ENCODE measurements at places on chromosomes 6 and 20. TPM values are rescaled to one million over a fixed set of nuclear protein-coding genes. Genes with fewer than 3 reads are reported as not detected.

C6orf15 gene
- total RNA-seq, result not detected

TUBB1 gene
- total RNA-seq, result 1.0 TPM

GABRR1 gene
- total RNA-seq, result 0.52 TPM

JAG1 gene
- 60.5 TPM for total RNA-seq

FRK gene
- total RNA-seq, result 1.6 TPM

ALDH8A1 gene
- total RNA-seq, result 0.52 TPM

TIAM2 gene
- total RNA-seq, result 22.4 TPM

CD24 gene
- total RNA-seq, result 16.7 TPM

PGC gene
- total RNA-seq, result 0.52 TPM

PLN gene
- total RNA-seq, result 18.3 TPM

RAET1L gene
- total RNA-seq, result not detected

BHLHE23 gene
- not detected for total RNA-seq

HLA-DQB2 gene
- not detected for total RNA-seq

CRISP2 gene
- total RNA-seq, result not detected

OXT gene
- total RNA-seq, result not detected

TSHZ2 gene
- total RNA-seq, result 9.9 TPM

RIMS1 gene
- total RNA-seq, result 15.7 TPM

GNAS-AS1 gene
- total RNA-seq, result 1.0 TPM

SHLD1 gene
- 12.5 TPM for total RNA-seq

SPATA25 gene
- total RNA-seq, result 2.6 TPM

BFSP1 gene
- total RNA-seq, result 1.0 TPM

PRR18 gene
- total RNA-seq, result 0.52 TPM

TNFRSF6B gene
- not detected for total RNA-seq

SF3B5 gene
- total RNA-seq, result 71.5 TPM

PTCHD4 gene
- 0.52 TPM for total RNA-seq

IP6K3 gene
- total RNA-seq, result 13.6 TPM

RNF39 gene
- not detected for total RNA-seq

ITCH gene
- total RNA-seq, result 69.4 TPM

ELMO2 gene
- 24.5 TPM for total RNA-seq

TRMT6 gene
- total RNA-seq, result 6.8 TPM

PROKR2 gene
- total RNA-seq, result not detected

TP53INP2 gene
- total RNA-seq, result 1.0 TPM

SDCBP2 gene
- 1.6 TPM for total RNA-seq

SLC29A1 gene
- total RNA-seq, result 14.6 TPM

LHFPL5 gene
- not detected for total RNA-seq

UBD gene
- total RNA-seq, result 1.6 TPM

CNBD2 gene
- 5.2 TPM for total RNA-seq

MOG gene
- not detected for total RNA-seq

OSER1 gene
- 31.3 TPM for total RNA-seq

TFAP2A gene
- not detected for total RNA-seq

SLC22A2 gene
- not detected for total RNA-seq

MEP1A gene
- not detected for total RNA-seq

NCR2 gene
- total RNA-seq, result not detected

TP53TG5 gene
- total RNA-seq, result not detected

CTSZ gene
- total RNA-seq, result 59.5 TPM

TGM2 gene
- 7.3 TPM for total RNA-seq

FNDC11 gene
- total RNA-seq, result 0.52 TPM

FLRT3 gene
- total RNA-seq, result 9.4 TPM

TREML4 gene
- total RNA-seq, result not detected

RIPOR2 gene
- total RNA-seq, result 9.9 TPM

Measured in skeletal muscle tissue (tissue), 5 donors.